ENCODE measurements at places on chromosomes 16 and 17.
A peak's percentile ranks its signal among the peaks of the same experiment; 100 is the strongest.

DNA sequence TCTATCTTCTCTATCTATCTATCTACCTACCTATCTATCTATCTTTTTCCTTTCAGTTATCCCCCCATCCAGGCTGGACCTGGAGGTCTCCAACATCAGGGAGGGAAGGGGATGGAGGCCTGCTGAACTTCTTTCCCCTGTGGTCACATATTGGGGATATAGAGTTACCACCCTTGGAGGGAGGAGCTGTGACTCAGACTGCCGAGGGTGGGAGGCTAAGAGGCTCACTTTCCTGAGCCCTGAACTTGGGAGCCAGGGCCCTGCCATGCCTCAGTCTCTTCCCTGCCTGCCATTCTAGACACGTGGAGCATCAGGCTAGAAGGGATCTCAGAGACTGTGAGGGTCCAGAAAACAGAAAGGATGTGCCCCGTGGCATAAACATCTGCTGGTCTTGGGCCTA, 8.4 kb downstream of the LRRC3C start:
- no peak for DNase-seq

- DNase-seq: no peak
Observed at GRCh38 chr16:71676236-71676635, 48.3 kb downstream of the PHLPP2 start.

DNA sequence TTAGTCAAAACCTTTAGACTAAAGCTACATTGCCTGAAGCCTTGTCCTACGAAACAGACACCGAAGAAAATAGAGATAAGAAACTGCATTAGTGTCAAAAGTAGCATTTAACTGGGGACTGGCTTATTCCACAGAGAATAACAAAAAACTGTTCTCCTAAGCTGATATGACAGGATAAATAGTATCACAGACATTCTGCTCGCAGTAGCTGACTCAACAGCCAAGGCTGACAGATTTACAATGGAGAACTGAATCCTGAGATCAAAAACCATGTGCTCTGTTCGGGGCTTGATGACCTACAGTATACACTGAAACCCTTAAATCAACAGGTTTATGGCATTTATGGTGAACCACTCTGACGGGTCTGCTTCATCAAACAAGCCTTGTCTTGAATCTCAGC, 25.5 kb downstream of the ADAMTS18 start:
- no peak for DNase-seq

- peak; percentile 25 for DNase-seq
Observed at GRCh38 chr17:80260791-80261158, at the start of gene RNF213. Gene RNF213, plus strand, starts transcription at chr17:80260852. Its CDS starts 2,830 bp downstream, at chr17:80263682.

DNA sequence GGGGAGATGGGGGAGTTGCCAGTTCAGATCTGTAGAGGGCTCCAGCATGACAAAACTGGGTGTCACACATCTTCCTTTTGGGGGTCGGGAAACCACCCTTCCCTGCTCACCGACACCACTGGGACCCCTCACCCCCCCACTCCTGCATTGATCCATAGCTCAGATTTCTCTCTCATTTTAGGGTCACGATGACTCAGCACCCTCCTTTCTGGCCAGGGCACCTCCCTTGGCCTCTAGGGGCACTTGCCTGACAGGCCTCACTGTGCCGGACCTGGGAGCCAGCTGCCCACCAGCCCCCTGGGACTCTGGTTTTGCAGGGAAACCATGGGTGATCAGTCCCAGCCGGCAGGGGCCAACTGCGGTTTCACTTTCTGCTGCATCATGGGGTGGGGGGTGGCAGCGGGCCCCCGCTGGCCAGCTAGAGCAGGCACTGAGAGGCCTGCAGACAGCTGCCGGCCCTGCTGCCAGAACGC, 239.4 kb downstream of the MRTFB start:
- DNase-seq: no peak

- DNase-seq: no peak
Observed at GRCh38 chr17:82384730-82385481, 13.3 kb downstream of the UTS2R start.

GRCh38 chr16:75252049-75252864, 833 bp upstream of the BCAR1 start:
- DNase-seq: no peak

DNA sequence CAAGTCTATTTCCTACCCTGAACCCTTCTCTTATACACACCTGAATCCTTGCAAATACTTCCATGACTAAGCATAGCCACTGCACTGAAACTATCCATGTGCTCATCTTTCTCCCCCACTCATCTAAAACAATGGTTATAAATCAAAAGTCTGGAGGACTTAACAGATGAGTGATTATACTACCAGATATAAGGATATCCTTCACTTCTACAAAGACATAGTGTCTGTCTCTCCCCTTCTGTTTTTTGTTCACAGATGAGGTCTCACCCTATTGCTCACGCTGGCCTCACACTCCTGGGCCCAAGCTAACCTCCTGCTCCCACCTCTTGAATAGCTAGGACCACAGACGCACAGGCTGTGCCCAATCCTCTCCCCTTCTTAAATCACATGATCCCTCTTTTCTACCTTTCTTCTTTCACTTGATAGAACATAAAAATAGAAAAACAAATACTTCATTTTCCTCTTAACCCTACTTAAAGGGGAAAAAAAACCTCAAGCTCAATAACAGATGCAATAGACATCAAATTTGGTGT, 19.2 kb downstream of the CEP112 start:
- DNase-seq: no peak

DNA sequence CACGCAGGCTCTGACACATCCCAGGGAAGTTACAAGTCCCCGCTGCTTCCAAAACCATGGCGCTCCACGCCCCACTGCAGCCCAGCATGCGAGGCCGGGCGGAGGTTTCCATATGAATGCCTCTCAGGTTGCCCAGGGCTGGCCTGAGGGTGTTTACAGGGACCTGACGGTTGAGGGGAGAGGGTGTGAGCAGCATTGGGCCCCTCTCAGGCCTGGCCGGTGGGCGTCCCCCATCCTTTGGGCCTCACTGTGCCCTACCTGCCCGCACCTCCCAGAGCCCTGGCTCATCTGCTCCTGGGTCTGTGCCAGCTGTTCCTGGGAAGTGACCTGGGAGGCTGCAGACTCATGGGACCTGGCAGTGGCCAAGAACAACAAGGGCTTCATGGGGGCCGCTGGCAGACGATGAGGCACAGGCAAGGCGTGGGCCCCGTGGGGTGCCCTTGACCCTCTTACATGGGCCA, 173.5 kb downstream of the C16orf95 start:
- DNase-seq: no peak

DNA sequence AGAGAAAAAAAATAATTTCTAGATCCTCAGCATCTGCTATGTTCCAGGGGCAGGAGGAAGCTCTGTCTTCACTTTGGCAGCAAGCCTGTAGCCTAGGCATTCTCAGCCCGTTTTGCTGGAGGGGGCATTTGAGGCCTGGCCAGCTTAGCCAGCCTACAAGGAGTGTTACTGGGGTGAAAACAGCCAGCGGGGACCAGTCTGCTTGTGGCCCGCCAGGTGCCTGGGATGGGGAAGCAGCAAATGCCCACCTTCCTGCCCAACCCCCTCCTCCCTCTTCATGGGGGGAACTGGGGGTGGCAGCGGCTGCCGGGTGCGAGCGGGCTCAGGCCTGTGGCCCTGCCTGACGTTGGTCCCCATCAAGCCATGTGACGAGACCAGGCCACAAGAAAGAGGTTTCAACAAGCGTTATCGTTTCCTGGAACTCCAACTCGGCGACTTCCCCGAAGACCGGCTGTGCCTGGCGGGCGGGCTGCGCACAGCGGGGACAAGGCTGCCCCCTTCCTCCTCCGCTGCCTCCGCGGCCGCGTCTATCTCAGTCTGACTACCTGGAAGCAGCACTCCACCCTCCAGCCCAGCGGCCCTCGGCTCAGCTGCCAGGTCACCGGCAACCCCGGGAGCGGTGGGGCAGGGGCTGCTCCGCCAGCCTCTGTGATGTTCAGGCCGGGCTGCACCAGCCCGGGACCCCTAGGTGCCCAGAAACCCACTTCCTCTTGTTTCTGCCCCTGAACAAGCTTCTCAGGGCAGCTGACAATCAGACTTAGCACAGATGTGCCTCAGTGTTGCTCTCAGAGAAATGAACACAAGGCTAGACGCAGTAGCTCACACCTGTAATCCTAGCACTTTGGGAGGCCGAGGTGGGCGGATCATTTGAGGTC, 22.9 kb downstream of the SOCS1 start:
- peak; percentile 83 for DNase-seq

GRCh38 chr16:78553268-78554039, 454.0 kb downstream of the WWOX start:
- DNase-seq: no peak

GRCh38 chr17:57004944-57005579, 27.1 kb downstream of the SCPEP1 start:
- no peak for DNase-seq

- DNase-seq: no peak
Observed at GRCh38 chr17:80826346-80826954, 165.2 kb upstream of the CHMP6 start.

- no peak for DNase-seq
Observed at GRCh38 chr16:20538181-20538580, 38.0 kb downstream of the ACSM2B start.

DNA sequence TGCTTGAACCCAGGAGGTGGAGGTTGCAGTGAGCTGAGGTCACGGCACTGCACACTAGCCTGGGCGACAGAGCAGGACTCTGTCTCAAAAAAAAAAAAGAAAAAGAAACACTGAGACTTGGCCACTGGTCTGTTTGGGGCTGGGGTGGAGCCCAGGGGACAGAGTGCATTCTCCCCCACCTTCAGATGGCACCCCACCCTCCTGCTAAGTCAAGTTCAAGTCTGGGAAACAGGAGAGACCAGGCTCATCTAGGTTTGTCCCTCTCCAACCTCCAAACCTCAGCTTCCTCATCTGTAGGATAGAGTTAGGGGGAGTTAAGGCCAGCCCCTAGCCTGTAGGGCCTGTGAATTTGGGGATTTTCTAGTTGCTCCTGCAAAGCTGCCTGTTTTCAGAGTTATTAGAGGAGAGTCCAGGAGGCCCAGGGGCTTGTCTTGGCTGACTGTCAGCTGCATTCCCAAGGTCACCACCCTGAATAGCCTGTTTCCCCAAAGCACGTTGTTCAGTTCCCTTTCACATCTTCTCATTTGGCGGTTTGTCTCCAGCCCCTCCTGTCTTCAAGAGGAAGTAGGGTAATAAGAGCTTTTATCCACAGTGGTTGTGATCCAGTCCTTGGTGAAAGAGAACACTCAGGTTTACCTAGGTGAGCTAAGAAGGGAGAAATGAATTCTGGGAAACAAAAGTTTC, 2.2 kb downstream of the MT3 start:
- no peak for DNase-seq

All from activated T-cell treated with anti-CD3 and anti-CD28 coated beads for 24 hours (primary cell).